ENCODE measurements at places on chromosomes 3 and 15.

- peak; percentile 67 for DNase-seq
Measured at GRCh38 chr15:74830868-74831267, 4.4 kb downstream of the CPLX3 start.

DNA sequence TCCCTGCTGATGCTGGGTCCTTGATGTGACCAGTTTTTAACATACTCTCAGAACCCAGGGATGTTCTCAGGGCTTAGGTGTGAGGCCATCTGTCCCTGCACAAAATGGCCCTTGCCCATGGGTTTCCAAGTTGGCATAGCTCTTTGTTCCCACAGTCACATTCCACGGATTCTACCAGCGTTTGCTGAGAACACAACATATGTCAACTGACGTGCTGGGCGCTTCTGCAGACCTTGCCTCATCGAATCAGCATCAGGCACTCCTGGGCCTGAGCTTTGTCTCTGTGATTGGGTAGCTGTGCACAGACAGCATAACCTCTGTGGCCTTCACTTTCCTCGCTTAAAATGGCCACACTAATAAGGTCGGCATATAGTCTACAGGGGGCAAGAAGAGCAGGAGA lies 69.0 kb downstream of the MGLL start:
- DNase-seq = peak; percentile 77

DNA sequence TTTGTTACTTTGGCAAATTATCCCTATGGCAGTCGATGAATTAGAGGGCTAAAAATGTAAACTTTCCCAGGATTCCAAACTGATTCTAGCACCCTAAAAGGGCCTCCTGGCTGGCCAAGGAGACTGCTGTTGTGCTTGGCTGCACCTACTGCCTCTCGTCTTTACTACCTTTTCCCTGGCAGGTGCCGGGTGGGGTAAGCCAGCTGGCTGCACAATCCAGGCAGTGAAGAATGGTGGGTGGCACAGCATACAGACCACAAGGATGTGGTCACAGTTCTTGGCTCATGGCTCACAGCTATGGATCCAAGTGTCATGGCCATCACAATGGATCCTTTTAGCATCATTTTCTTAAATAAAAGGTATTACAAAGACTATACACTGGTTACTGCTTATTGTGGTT lies 20.7 kb upstream of the SLC25A26 start:
- no peak for DNase-seq

DNA sequence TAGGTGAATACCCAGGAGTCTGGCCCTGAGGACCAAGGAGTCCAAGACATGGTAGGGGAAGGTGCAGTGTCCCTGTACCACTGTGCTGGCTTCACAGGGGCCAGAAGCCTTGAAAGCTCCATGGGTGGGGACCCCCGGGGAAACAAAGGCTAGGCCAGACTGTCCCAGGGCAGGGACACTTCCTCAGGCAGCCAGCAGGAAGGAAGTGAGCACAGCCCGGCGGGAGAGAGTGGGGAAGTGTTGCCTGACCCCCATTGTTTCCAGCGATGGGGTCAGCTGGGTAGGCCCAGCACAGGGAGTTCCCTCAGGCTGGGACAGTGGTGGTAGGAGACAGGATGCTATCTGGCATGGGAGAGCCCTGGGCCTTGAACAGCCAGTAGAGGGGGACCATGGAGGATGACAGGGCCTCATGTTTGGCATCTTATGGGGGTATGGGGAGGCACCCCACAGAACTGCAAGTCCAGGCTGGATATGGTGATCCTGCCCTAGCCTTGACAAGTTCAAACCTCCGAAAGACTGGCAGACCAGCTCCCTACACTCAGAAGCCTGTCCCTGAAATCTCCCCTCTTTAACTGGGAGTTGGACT lies 1.2 kb upstream of the HYAL2 start:
- no peak for DNase-seq

DNA sequence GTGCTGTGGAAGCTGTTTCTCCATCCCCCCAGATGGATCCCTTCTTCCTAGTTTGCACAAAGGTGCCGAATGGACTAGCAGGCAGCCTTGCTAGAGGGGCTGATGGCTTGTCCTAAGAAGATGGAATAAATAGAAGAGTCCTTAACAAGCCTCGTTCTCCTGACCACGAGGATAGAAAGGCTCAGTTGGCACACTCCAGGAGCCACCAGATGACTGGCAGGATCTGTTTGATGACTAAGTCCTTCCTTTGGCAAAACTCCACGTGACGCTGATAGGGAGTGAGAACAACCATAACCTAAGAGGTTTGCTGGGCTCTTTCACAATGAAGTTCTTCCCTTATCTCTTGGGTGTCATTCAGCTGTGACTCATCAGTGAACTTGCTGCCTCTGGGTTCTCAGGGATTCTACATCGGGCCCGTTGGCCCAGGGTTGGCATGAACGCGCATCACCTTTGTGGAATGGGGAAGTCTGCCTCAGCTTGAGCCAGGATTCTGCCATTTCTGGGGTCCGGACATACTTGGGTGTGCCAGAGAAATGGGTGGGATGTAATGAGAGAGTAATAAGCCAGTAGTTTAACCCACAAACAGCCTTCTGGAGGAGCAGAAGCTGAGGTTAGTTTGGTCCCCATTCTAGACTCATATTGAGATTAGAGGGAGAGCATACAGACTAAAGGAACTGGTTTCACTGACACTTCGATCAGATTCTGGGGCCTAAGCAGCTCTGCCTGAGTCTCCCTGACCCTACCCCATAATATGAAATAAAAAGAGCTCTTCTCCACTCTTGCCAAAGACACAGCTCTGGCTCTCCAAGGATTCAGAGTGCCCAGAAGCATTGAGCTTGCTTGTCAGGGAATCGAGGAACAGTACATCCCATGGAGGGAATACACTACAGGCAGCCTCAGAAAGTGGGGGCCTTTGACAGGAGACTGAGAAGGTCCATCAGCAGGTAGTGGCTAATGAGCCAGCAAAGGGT lies 2.0 kb upstream of the MELTF start:
- no peak for DNase-seq

- no peak for DNase-seq
Measured at GRCh38 chr3:20324664-20325478, 138.9 kb upstream of the SGO1 start.

DNA sequence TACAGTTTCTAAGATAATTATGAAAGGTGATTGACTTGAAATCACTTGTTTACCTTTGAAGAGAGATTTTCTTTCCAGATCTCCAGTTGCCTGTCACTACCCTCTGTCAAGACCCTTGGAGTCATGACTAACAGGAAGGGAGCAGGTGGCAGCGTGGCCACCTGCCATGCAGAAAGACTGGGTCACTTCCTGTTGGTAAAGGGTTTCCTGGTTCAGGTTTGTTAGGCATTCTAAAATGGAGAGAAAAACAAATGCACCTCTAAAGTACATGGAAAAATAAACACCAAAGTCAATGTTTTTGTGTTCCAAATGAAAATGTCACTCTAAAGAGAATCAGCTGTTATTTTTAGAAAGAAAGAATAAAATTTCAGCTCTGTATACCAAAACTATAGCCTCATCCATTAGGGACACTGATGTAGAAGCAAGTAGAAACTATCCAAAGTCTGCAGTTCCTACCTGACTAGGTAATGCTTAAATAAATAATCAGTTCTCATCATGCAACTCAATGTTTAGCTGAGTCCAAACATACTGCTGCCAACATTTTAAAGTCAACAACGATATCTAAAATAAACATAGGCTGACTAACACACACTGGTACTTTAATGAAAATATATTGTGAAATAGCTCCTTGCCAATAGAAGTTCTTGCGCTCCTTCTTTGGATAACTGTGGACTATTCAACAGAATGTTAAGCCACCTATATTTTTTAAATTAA lies 23.9 kb upstream of the TM4SF1 start:
- DNase-seq = no peak

DNA sequence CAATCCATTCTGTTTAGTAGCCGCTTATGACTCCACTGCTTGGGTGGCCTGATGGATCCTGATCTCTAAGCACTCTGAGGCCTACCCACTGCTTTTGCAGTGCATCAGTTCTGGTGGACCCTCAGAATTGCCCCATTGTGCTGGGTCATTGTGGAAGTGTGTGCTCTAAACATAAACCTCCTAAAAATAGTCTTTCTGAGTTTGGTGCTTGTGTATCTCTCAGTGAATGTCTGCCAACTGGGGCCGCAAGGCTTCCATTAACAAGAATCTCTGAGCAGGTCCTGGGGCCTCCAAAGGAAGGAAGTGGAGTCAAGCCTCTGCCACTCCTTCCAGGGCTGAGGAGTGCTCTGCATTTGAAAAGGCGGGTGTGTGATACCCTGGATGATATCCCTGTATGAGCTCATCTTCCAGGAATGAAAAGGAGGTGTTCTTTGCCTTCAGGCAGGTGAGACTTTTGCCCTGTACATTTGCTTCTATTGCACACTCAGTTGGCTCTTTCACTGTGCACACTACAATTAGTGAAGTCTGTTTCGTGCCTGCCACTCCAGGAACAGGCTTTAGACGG lies 80.0 kb upstream of the CACNA2D3 start:
- DNase-seq = no peak

GRCh38 chr15:60379525-60380274 lies 18.1 kb downstream of the ANXA2 start:
- no peak for DNase-seq

GRCh38 chr3:53628536-53629401 lies 134.4 kb downstream of the CACNA1D start:
- DNase-seq = peak; percentile 15

DNA sequence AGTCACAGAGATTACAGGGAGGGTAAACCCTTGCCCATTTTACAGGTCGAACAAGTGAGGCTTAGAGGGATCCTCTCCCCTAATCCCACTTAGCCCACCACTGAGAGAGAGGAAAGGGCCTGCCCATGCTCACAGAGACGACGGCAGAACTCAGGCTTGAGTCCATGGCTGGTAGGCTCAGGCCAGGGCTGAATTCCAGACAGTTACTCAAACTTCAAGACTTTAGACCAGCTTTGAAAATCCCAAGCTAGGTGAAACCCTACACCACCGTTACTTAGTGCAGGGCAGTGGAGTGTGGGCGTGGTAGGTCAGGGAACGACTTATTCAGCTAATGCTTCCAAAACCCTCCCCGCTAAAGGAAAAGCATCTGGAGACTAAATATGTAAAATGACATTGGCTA lies 16.4 kb downstream of the GRIP2 start:
- no peak for DNase-seq

GRCh38 chr3:45105855-45106671 lies 40.1 kb downstream of the CDCP1 start:
- no peak for DNase-seq

DNA sequence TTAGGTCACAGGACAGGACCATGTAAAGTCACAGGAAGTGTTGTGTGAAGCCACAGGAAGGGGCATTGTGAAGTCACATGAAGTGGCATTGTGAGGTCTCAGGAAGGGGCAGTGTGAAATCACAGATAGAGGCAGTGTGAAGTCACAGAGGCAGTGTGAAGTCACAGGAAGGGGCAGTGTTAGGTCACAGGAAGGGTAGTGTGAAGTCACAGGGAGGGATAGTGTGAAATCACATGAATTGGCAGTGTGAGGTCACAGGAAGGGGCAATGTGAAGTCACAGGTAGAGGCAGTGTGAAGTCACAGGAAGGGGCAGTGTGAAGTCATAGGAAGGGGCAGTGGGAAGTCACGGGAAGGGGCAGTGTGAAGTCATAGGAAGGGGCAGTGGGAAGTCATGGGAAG lies 37.9 kb downstream of the GASK1A start:
- no peak for DNase-seq

DNA sequence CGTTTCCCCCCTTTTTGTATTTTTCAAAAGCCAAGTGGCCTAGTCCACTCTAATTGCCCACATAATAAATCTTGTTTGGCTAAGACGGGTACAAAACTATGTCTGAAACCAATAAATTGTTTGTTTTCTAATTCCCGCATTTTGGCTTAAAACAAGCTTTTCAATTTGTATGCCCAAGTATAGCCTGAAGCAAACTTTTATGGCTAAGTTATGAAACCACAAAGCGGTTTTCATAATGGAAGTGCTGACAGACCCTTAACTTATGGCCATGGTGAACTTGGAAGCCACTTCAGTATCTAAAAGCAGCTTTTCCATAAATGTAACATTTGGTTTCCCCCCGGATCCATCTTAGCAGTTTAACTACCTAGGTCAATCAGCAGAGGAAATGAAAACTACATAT lies 29.9 kb upstream of the POLR2M start:
- DNase-seq = no peak

GRCh38 chr15:98801234-98801561 lies 152.9 kb downstream of the IGF1R start:
- no peak for DNase-seq

DNA sequence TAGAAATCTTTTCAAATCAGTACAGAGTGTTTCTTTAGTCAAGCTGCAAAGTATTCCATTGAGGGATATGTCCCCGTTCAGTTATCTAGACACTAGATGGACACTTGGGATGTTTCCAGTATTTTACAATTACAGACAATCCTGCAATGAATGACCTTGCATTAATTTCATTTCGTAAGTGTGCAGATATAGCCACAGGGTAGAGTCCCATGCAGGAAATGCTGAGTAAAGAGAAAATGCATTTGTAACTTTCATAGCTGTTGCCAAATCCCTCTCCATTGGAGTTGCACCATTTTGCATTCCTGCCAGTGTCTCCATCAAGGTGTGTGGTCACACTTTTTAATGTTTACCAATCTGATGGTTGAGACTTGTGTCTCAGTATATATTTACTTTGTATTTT lies 92.5 kb downstream of the LIPC start:
- DNase-seq = no peak

- DNase-seq = no peak
Measured at GRCh38 chr3:79006077-79006476, 761.7 kb downstream of the ROBO1 start.

GRCh38 chr15:34373951-34374350 lies 7.0 kb upstream of the LPCAT4 start:
- DNase-seq = no peak

GRCh38 chr15:75368689-75369239 lies 357 bp upstream of the MAN2C1 start:
- no peak for DNase-seq

DNA sequence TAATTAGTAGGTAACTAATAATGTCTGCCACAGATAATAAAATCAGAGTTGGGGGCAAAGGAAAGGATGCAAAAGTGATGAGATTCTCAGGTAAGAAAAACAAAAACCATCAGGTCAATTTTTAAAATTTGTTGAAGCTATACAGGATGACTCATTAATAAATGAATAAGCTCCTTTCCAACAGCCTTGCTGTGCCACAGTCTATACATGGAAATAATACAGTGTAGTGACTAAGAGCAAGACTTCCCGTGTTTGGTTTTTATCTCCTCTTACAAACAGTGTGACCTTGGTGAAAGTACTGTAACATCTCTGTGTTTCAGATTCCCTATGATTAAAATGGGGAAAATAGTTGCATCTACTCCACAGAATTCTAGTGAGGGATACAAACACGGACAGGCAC lies 331.6 kb downstream of the PYDC2 start:
- DNase-seq = no peak

- DNase-seq = no peak
Measured at GRCh38 chr3:76011121-76011520, 225.8 kb upstream of the ZNF717 start.
